NAMALWA (cell line): ENCODE measurements at places on chromosomes 6 and 20.
A peak's percentile ranks its signal among the peaks of the same experiment; 100 is the strongest.

DNA sequence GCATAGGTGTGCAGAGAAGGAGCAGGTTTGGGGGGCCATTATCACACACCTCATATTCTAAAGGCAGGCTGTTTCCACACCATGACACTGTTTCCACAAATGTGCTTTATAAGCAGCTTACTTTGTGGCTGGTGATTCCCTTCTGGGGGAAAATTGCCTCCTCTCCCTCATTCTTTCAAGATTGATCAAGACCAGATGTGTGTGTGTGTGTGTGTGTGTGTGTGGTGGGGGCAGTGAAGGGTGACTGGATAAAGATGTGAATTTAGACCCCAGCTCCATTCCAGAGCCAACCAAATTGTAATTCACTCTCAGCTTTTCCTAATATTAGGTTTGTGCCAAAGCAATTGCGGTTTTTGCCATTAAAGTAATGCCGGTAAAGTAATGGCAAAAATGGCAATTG is 45.6 kb downstream of the EDN3 start:
- no peak for DNase-seq

DNA sequence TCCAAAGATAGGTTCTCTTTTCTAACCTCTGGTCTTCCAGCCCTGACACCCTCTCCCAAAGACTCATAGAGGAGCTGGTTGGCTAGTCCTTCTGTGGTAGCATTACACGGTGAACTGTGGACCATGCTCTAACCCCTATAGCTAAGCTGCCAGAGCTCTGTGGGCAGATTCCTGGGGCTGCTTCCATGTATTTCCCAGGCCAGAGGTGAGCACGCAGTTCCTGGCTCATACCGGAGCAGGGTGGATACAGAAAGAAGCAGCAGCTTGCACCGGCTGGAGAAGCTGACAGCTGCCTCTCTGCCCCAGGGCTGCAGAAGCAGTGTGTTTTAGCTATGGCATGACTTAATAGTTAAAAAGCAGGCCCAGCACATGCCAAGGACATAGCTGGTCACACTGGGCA is 84.1 kb upstream of the FOXP4 start:
- DNase-seq: no peak

DNA sequence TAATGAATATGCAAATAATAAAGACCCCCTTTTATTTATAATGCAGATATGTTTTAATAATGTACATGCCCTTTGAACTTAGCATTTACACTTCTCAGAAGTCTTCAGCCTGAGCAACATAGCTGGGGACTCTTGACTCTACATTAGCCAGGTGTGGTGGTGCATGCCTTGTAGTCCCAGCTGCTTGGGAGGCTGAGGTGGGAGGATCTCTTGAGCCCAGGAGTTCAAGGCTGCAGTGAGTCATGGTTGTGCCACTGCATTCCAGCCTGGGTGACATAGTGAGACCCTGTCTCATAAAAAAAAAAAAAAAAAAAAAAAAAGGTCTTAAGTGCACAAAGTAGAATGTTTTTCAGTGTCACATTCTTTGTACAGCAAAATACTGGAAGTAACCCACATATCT is 17.3 kb upstream of the MAPK13 start:
- DNase-seq: no peak

GRCh38 chr6:56437171-56437900 is 190.0 kb upstream of the COL21A1 start:
- DNase-seq: no peak

DNA sequence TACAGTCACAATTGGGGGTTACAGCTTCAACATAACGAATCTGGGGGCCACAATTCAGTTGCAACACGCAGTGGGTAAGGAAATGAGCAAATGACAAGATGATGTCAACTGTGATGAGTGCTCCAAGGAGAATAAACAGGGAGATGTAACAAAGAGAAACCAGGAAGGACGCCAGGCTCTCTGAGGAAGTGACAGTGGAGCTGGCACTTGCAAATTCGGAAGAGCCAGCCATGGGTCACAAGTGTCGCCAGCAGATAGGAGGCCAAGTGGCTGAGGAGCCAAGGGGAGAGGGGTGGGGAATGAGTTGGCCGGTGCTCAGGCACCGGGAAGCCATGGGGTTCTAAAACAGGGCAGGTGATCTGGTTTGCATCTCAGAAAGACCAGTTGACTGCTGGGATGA is 136.4 kb downstream of the EYA2 start:
- DNase-seq: no peak

DNA sequence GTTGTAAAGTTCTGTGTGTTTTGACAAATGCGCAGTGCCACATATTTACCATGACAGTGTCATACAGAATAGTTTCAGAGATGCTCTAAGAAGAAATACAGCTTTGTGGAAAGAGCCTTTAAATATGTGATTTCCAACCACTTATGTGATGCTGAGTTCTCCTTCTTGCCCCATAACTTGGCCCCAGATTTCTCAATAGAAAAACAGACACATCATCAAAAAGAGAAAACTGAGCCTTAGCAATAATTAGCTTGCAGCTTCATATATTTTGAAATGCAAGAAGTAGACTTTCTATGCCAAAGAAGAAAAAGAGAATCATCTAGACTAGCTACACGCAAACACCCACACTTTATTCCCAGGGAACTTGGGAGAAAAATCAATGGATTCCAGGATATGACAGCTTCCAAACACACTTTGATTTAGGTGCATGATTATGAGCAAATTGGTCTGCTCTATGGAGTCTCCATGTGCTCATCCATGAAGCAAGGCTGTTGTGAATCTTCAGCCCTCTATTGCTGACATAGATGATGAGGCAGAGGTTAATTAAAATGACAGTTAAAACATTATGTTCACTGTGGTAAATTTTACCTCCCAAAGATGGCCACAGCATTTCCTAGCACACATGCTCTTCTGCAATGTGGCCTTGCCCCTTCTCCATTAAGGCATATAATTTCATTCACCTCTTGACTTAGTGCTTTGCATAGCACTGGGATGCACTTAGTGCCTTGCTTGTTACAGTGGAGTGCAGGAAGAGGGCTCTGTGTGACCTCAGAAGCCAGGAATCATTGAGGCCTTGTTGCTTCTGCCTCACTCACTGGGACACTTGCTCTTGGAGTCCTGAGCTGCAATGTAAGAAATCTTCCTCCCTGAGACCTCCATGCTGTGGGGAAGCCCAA is 174.6 kb downstream of the SYNDIG1 start:
- DNase-seq: no peak

DNA sequence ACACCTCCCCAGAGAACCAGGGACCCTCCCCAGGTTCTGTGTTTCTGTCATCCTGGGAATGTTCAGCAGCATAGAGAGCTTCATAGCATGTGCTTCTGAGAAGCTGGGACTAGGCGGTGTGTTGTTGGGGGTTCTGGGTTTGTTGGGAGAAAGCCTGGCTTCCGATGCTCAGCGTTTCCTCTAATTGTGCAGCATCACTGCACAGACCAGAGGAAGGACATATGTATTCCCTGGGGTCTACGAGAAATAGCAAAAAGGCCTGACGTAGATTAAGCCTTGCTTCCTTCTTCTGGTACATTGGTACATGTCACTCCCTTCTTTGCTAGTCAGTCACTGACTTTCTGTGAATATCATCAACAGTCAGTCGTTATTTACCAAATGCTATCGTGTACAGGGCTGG is 96.9 kb upstream of the SGK1 start:
- DNase-seq: peak; percentile 19

DNA sequence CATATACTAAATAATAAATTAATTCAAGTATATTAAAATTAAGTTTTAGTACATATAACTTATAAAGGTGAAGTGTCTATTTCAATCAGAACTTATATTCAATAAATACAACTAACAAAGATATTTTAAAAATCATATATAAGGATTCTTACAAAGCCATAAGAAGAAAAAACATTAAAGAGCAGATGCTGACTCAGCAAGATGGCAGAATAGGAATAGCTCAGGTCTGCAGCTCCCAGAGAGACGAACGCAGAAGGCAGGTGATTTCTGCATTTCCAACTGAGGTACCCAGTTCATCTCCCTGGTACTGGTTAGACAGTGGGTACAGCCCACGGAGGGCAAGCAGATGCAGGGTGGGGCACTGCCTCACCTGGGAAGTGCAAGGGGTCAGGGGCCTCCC is 811.1 kb downstream of the EYS start:
- DNase-seq: no peak

GRCh38 chr6:140376209-140376608 is 1001.8 kb upstream of the CITED2 start:
- no peak for DNase-seq

DNA sequence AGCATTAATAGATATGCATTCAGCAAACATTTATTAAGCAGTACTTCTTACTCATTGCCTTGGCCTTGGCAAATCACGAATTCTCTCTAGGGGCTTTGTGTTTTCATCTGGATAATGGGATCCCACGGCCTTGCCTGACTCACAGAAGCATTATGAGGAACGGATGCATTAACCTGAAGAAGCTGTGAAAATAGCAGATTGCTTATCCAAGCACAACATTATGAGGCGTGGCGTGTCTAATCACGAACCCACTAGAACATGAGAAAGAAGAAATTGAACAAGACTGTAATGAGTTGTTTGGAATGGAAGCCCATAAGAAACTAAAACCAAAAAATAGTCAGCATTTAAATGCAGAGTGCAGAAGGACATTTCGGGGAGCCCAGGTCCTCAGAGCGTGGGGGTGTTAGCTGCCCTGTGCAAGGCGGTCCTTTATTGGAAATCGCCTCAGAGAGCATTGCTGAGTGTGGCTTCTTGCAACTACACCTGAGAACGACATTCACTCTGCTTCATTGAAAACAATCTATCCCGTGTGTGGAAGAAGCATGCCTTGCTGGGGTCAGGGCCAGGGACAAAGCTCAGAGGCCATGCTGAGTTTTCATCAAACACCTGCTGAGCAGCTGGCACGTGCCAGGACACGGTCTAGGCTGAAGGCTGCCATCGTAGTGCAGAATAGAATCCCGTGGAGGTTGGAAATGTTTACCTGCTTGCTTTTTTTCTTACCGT is 179.9 kb downstream of the ZDHHC14 start:
- peak; percentile 31 for DNase-seq

DNA sequence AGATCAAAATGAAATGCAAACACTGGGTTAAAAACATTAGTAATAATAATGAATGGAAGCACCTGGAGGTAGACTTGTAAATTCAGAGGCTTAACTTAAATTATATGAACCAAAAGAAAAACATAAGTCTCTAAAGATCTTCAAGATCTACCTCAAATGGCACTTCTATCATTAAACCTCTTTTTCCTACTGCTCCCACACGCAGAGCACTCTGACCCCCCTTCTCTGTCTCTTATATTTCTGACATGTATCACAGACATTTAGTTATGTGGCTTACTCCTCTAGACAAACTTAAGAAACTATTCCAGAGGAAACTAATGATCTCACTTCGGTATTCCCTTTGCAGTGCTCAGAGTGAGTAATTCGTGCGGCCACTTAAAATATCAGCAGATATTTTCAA is 1.1 kb downstream of the TBC1D32 start:
- no peak for DNase-seq

- DNase-seq: no peak
These were observed 86.6 kb downstream of the THBS2 start for GRCh38 chr6:169166896-169167580.

- no peak for DNase-seq
These were observed 9.9 kb downstream of the SERAC1 start for GRCh38 chr6:158158123-158158522.

GRCh38 chr6:68572975-68573374 is 62.1 kb upstream of the ADGRB3 start:
- no peak for DNase-seq

DNA sequence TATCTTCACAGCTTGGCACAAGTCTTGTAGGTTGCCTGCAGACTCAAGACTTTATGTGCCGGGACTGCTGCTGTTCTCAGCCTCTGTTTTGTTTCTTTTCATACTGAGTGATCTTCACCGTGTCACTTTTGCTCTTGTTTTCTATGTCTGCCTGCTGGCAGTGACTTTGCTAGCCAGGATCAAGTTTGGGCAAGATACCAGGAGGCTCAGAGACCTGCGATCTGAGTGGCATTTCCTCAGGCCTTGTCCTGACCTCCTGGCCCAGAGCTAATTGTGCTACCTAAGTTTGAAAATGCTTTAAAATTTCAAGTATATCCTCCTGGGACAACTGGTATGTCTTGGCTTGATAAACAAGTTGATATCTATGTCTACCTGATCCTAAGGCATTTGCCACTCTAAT is 57.2 kb downstream of the DOK5 start:
- DNase-seq: no peak

DNA sequence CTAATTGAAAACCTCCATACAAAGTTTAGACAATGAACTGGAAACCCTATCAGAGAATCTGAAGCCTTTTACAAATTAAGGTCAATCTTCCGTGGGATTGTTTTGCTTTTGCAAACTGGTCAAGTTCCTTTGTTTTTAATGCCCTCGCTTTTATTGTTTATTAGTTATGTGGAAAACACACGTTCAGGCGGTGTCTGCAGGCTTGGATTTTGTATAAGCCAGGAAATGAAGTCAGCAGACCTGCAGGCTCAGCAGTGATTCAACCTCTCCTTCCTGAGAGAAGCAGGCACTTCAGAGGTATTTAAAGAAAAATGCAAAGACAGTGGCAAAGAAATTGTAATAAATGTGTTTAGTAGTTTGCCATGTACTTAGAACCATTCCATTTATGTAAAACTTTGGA is 103.4 kb upstream of the PDE10A start:
- no peak for DNase-seq

- DNase-seq: no peak
These were observed 213.5 kb upstream of the PLN start for GRCh38 chr6:118334634-118335033.

DNA sequence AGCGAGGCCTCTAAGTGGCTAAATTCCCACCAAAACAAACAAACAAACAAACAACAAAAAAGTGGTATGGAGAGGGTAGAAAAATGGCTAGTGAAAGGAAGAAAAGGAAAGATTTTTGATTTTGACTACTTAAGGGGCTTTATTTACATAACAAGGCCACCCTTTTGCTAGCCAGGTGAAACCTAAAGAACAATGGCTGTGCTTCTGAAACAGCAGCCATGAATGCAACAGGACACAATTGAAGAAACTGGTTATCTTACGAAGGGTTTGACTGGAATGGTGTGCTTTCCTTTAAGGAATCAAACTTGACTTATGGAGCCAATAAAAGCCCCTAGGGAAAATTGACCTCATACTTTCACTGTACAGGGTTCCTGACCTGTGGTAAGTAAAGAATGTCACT is 68.9 kb downstream of the ERMARD start:
- DNase-seq: no peak

DNA sequence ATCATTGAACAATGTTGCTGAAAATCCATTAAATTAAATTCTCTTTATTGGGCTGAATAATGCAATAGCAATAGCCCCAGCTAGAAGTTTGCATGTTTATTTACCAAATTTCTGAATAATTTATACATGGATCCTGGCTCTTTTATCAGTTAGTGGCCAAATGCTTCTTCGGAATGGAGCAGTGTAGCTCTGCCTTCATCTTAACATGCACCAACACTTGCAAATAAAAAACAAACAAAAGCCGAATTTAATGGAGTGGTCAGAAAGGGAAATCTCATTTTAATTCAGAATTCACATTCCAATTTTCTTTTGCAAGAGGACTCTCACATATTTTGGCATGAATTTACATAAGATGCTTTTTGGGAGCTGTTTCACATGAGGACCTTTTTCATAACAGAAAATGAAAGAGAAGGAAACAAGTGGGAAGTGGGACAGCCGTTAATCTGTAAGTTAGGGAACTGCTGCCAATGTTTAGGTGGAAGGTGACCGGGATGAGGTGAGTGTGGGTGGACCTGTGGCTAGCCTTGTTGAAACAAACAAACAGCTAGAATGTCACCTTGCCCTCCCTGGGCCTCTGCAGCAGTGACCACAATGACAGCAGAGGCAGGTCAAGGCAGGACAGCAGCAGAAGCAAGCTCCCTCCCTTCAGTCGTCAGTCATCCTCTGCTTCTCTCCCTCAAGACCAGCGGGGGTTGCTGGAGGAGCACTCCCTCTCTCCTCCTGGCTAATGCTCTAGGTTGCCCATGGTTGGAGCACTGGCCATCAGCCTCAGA is 73.2 kb downstream of the INSM1 start:
- no peak for DNase-seq

- DNase-seq: peak; percentile 82
These were observed 90.7 kb upstream of the ARID1B start for GRCh38 chr6:156686301-156686994.
